GM12864 (cell line): ENCODE measurements at places on chromosomes 5 and 9.

DNA sequence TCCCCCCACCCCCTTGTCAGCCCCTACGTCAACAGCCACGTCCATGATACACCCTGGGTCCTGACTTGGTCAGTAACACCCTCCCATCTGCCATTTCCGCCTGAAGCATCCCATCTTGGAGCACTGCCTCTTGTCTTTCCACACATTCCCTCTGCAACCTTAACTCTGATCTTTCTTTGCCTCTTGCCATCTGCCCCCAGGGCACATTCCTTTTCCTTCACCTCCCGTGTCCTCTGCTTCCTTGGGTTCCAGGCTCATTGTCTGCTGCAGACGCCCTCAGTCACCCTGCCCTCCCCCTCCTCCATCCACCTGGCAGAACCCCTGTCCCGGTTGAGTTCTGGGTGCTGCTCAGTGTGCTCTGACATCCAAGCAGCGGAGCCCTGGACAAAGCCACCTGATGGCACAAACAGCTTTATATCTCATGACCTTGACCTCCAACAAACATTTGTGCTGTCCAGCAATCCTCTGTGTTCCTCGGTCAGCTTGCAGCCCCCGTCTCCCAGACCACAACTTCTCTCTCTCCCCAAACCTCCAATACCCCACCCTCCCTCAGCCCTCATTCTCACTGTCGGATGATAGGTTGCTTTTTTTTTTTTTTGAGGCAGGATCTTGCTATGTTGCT, 97.7 kb upstream of the IER5L start:
- DNase-seq = no peak

GRCh38 chr9:108207561-108208165, 648.1 kb downstream of the ACTL7B start:
- no peak for DNase-seq

GRCh38 chr5:154071799-154072413, 33.1 kb downstream of the MFAP3 start:
- DNase-seq = no peak

- DNase-seq = no peak
Measured at GRCh38 chr5:125381290-125381689, 634.9 kb upstream of the ZNF608 start.

DNA sequence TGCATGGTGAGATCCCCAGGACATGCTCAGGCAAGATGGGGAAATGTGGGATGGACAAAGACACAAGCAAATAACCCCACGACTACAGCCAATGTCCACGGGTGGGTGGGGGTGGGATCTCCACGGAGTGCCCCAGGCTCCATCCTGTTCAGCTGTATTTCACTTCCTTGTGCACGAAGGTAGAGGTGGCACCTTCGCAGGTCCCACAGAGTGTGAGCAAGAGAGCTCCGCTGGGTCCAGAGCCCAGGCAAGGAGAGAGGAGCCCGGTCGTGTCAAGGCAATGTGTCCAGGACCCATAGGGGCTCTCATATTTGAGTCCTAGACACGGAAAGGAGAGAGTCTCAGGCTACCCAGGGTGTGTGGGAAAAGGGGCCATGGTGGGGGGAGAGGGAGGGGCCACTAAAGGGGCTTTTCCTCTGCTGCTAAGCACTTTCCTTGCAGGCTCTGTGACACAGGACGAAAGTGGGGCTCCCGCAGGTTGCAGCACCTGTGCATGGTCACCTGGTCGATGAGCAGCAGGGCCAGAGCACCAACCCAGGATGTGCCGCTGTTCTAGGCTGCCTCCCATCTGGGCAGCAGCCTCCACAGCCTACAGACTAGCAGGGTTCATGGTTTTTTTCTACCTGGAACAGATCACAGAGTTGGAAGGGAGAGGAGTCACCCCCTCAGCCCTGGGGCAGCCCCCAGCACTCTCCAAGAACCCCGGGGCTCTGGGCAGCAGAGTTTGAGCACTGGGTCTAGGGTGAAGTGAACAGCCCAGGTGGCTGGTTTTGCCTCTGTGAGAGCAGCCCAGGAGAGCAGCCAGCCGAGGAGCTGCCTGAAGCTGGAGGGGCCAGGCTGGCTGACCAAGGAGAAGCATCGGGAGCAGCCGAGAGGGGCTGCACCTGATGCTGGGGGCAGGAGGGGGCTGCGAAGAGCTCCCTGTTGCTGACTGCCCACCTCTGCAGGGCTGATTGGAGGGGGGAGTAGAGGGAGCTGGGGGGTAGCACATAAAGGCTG, 100.7 kb upstream of the MVB12B start:
- no peak for DNase-seq

- no peak for DNase-seq
Measured at GRCh38 chr9:133256686-133257091, 18.3 kb downstream of the ABO start.

DNA sequence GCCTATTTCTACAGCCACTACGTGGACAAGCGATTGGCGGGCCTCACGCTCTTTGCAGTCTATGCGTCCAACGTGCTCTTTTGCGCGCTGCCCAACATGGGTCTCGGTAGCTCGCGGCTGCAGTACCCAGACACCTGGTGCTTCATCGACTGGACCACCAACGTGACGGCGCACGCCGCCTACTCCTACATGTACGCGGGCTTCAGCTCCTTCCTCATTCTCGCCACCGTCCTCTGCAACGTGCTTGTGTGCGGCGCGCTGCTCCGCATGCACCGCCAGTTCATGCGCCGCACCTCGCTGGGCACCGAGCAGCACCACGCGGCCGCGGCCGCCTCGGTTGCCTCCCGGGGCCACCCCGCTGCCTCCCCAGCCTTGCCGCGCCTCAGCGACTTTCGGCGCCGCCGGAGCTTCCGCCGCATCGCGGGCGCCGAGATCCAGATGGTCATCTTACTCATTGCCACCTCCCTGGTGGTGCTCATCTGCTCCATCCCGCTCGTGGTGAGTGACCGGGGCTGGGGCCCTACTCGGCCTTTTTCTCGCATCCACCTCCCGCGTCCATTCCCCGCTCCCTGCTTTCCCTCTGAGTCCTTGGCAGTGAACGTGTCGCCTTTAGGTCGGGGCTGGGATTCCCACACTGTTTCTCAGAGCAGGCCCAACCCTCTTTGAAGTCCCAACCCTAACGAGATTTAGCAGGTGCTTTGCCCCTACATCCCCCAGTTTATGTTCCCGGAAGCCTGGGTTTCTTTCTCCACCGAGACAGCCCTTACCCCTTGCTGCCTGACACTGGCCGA, 1.8 kb downstream of the PTGER4 start:
- DNase-seq = no peak

DNA sequence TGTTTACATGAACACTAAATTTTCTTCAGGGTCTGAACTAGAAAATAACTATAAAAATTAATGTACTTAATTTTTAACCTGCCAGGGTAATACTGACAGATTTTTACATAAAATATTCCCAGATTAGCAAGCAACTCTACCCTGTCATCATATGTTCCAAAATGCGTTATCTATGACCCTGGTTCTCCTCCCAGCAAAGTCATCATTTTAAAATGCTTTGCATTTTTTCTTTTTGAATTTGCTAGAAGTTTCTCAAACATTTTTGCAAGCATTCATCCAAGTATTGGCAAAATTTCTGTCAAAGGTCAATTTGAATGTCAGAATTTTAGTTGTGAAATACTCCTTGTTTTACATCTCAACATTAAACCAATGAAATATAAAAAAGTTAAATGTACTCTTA, 144.5 kb upstream of the FTMT start:
- no peak for DNase-seq

- no peak for DNase-seq
Measured at GRCh38 chr9:14500705-14501104, 186.8 kb upstream of the NFIB start.

DNA sequence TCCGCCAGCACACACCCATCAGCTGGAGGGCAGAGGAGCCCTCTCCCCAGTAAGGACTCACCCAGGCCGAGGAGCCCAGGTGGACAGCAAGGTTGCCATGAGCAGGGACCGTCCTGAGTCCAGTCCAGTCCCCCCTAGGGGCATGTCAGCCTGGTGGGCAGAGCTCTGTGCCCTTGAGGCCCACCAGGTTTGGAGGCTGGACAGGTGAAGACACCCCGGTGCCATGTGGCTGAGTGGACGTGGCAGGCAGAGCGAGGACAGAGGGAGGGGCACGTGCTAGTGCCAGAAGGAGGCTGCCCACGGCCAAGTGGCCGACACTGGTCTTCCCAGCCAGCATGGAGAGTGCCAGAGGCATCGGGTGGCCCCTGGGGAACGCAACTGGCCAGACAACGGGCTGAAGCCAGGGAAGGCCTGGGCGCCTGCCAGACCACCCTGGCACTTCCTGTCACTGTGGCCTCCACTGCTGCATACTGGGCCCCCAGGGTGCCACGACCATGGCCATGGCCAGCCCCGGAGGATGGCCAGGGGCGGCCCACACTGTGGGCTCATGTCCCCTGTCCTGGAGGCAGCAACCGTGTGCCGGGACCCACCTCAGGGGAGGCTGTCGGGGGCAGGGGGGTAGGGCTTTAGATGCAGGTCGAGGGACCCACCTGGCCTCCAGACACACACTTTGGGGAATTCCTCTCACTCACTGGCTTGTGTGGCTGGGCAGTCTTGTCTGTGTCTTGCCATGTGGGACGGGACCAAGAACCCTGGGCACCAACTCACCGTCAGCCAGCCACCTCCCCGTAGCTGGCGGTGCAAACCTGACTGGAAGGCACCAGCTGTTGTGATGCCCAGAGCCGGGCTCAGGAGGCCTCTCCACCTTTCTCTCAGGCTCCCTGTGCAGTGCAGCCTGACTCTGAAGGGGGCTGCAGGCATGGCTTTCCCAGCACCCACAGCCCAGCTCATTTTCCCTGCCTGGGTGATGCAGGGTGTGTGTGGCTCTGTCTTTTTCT, 42.3 kb upstream of the LPCAT1 start:
- no peak for DNase-seq

DNA sequence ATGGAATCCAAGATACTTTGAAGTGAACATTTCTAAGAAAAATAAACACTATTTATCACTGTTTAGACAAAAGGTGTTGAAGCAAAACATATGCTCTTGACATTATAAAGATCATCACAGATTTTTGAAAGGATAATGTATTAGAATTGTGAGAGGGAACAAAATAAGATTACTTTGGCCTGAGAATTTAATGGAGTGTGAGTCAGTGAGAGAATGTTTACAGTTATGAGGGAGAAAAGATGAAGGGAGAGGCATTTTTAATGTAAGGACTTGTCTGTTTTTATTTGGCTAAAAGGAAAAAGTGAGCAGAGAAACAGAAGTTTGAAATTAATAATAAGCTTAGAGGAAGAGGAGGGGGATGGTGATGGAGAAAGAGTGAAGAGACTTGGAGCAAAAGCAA, 1010.1 kb downstream of the EFNA5 start:
- no peak for DNase-seq

DNA sequence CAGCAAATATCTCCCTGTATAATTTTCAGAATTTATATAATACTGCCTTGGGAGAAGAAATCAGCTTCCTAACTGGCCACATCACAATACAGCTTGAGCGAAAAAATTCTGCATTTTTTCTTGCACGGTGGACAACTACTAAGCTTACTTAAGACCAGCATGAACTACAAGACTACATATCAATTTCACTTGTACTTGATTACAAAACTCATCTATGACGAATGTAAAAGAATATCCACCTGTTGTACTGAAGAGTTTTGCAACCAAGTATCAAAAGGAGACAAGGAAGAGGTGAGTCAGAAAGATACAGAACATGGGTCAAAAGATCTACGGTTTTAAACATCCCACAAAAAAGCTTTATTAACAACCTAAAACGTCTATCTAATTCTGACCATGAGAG, 279.4 kb downstream of the BNC2 start:
- no peak for DNase-seq

DNA sequence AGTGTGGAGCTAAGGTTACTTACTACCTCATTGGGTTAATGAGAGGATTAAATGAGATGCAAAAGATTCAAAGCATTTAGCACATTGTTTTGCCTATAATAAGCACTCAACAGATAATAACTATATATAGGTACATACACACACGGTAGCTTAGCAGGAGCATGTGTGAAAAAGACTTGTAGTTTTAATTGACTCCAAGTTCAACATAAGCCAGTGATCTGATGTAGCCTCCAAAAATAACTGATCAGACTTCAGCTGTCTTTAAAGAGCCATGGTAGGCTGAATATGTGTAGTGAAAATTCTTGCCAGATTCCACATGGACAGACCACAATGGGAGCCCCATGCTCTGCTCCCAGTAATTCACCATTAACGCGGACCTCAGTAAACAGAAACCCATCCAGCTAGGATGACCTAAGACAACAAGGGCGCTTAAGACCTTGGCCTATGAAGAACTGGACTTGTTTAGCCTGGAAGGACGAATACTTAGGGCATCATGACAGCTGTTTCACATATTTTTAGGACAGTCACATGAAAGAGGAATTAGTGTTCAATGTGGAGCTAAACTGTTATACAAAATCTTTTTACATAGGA, 115.1 kb upstream of the ZNF366 start:
- DNase-seq = no peak
